Non-pigmented ciliary epithelial cell (primary cell): ENCODE measurements at places on chromosomes 7 and 10.

- DNase-seq = no peak
These were observed 15.0 kb upstream of the STEAP4 start for GRCh38 chr7:88321694-88322093.

- no peak for DNase-seq
These were observed 24.6 kb downstream of the SLK start for GRCh38 chr10:103991393-103992128.

GRCh38 chr10:122571892-122572291, 11.3 kb downstream of the DMBT1 start:
- no peak for DNase-seq

DNA sequence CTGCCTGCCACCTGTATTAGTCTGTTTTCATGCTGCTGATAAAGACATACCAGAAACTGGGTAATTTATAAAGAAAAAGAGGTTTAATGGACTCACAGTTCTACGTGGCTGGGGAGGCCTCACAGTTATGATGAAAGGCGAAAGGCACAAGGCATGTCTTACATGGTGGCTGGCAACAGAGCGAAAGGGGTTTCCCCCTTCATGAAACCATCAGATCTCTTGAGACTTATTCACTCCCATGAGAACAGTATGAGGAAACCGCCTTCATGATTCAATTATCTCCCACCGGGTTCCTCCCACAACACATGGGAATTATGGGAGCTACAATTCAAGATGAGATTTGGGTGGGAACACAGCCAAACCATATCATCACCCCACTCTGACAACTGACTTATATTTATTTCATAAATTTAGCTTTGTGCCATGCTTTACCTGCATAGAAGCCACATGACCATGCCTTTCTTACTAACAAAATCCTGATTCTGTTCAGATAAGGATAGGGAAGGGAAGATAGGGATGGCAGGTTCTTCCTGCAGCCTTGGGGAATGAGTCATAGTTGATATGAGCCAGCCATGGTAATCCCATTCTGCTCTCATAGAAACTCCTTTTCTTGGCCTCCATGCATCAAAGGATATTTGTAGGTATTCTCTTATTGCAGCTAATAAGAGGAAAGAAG, 191.3 kb upstream of the AGK start:
- DNase-seq = no peak

- no peak for DNase-seq
These were observed 5.9 kb downstream of the COL26A1 start for GRCh38 chr7:101368422-101369165.

DNA sequence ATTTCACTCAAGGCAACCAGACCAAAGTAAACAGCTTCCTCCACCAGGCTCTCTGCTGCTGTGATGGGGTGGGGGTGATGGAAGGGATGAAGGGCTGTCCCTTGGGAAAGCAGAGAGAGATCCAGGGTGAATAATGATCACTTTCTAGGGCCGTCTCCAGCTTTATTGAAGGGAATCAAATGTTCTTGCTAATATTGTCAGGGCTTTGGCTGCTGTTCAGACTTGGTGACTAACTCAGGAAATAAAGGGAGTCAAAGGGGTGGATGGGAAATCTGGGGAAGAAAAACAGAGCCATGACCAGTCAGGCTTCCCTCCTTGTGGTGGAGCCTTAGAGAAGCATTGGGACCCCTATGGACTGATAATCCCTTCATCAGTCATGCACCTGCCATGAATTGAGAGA, 196.2 kb upstream of the AGK start:
- DNase-seq = no peak

- DNase-seq = no peak
These were observed 160.1 kb downstream of the FZD1 start for GRCh38 chr7:91424371-91424770.

GRCh38 chr7:96131525-96131924, 190.4 kb downstream of the SLC25A13 start:
- no peak for DNase-seq

- DNase-seq = no peak
These were observed 11.7 kb upstream of the RAMP3 start for GRCh38 chr7:45145881-45146280.

DNA sequence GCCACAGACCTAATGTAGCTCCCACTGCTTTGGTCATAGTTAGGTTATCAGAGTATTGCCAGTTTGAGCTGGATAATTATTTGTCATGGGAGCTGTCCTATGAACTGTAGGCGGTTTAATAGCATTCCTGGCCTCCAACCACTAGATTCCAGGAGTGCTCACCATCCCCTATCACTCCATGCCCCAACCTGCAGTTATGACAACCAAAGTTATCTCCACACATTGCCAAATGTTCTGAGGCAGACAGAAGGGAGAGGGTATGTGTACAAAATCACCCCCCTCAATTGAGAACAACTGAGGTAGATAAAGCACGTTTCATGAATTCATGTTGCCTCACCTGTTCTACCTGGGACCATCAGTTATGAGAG, 119.0 kb upstream of the CACUL1 start:
- DNase-seq = no peak

DNA sequence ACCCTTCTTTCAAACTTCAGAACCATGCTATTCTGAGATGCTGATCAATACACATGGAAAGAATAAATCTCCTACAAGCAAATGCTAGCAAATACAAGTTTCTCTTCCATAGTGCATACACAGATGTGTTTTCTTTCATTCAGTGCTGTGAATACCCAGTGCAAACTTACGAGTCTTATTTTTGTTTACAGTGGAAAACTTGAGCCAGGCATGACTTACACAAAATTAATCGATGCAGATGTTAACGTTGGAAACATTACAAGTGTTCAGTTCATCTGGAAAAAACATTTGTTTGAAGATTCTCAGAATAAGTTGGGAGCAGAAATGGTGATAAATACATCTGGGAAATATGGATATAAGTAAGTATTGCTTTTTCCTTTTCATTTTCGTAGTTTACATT, 48.8 kb downstream of the PNLIPRP3 start:
- DNase-seq = no peak

GRCh38 chr10:13908475-13908874, 321.7 kb downstream of the PRPF18 start:
- no peak for DNase-seq

- no peak for DNase-seq
These were observed 100.1 kb downstream of the CYTH3 start for GRCh38 chr7:6172224-6172909.

DNA sequence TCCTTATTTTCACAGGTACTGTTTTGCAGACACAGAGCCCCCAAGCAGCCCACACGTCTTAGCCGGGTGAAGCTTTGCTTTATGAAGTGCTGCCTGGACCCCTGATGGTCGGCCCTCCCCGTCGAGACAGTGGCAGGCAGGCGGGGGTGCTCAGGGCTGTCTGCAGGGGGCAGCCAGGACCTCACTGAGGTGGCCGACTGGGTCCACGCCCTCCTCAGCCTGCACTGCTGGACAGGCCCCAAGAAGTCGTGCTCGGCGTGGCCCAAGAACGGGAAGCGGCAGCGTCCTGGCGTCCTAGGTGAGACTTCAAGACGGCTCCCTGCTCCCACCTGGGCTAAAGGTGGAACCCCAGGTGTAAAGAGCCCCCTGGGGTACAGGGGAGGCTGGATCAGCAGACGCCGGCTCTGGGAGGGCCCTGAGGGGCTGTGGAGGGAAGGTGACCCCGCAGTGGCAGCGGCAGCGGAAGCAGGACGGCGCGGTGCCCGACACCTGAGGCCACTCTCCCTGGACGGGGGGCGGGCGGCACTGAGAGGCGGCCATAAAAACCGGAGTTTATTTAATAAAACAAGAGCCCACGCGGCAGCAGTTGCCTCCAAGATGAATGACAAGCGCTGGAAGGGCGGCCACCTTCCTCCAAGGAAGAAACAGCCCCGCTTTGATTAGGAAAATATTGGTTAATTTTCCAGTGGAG, 179.4 kb downstream of the ELFN1 start:
- DNase-seq = no peak

GRCh38 chr7:21782996-21783395, 162.7 kb downstream of the CDCA7L start:
- no peak for DNase-seq

- no peak for DNase-seq
These were observed 41.1 kb downstream of the C10orf120 start for GRCh38 chr10:122658356-122659049.

- DNase-seq = no peak
These were observed 34.5 kb downstream of the MAD1L1 start for GRCh38 chr7:2198206-2198605.

DNA sequence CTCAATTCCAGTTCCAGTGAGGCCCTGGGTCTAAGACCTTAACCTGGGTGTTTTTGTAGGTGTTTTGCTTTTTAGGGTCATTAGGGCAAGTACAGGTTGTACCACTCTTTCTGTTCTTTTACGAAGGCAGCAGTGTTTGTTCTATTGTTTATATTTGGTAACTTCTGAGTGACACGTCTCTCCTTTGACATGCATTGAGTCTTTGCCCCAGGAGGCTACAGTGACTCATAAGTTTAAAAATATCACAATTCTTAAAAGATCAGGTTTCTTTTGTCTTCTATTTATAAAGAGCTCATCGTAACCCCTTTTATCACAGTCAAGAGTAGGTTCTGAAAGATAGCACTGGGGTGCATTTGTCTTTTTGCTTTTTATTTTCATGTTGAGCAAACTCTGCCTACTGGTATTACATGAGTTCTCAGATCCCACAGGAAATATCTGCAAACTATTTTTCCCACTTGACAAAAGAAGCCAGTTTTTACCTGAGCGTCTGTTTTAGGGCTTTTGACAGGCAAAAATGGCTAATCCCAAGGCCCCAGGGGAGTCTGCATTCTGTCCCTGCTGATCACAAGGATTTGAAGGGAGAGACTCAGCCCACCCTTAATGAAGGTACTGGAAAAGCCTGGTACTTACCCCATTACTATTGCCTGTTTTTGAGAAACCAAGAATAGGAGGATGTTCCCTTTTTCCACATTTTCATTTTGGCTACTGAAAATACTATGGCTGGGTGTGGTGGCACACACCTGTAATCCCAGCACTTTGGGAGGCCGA, 7.9 kb downstream of the NUDT13 start:
- no peak for DNase-seq

DNA sequence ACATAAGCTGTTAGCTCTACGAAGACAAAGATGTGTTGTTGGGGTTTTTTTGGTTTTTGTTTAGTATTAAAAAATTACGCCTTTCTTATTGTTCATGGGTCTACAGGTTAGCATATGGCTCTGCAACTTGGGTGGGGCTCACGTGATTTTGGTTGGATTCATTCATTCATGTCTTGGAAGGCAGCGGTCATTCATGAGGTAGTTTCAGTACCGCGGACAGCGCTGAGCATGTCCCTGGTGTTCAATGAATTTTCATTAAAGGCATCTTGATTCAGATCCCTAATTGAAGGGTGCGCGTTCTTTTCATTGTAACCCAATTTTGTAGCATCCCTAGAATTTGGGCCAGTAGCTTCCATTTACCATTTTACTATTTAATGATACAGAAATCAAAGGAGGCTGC, 42.9 kb upstream of the TCERG1L start:
- no peak for DNase-seq

DNA sequence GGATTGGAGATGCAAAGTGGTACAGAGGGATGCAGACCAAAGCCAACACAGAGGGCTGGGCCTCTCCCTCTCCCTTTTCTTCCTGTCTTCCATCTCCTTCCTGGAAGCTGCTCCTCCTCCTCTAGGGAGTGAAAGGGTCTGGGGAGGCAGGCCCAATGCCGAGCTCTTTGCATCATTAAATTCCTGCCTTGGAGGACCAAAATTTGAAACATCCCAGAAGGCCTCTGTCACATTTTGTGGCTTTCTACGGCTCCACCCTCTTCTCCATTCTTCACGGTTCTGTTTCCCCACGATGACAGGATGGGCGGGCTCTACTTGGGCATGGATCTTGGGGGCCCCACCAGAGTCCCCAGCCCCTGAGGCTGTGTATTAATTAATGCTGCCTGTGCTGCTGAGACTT, 76.4 kb downstream of the NEURL1 start:
- DNase-seq = no peak

DNA sequence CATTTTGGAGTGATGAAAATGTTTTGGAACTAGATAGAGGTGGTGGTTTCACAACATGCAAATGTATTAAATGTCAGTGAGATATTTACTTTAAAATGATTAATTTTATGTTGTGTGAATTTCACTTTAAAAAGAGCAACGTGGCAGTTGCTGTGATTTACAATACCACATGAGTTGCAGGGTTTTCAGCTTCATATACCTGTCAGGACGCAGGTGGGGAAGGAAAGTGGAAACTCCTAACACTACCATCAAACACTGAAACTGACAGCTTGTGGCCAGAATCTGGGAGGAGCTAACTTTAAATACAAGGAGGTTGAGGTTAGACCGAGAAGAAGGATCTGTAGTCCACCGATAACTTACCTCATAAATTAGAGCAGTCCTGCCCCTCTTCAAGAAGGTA, 168.9 kb upstream of the TMEM72 start:
- no peak for DNase-seq

DNA sequence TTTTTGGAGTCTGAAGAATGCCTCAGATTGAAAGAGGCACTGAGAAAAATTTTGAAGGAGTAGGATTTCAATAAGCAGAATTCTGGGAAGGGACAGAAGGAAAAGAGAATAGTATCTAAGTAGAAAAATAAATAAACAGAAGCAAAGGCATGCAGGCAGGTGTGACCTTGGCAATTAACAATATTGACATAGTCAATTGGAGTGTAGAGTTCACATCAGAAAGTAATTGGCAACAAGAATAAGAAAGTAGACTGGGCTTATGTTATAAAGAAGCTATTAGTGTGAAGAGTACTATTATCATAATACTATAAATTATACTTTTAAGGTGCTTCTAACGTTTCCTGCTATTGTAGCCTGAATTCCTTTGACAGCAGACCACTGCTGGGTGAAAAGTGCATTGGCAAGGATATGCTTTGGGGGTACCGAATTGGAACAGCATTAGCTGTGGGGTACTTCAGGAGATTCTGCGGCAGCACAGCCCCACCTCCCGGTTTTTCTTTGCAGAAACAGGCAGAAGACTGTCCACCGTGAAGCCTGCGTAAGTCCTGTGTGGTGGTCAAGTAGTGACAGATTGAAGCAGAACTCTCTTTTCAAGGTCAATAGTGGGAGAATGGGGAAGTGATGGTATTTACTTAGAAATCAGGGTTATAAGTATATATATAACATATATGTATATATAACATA, 357.0 kb downstream of the THSD7A start:
- DNase-seq = no peak

DNA sequence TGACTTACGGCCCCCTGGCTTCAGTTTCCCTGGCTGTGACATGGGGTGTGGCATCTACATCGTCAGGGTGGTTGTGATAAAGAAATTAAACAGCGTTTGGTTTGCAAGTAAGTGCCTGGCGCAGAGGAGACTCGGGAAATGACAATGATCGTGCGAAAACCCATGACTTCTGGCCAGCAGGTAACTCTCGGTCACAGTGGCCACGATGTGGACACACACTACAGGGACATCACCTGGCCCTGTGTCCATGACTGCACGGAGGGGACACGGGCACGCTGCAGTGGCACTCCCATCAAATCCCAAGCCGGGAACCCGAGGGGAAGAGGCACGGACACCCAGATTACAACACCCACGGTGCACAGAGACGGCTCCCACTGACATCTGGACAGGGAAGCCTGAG, 28.7 kb downstream of the PAPOLB start:
- DNase-seq = no peak
